ENCODE measurements at places on chromosomes 6 and 20.

DNA sequence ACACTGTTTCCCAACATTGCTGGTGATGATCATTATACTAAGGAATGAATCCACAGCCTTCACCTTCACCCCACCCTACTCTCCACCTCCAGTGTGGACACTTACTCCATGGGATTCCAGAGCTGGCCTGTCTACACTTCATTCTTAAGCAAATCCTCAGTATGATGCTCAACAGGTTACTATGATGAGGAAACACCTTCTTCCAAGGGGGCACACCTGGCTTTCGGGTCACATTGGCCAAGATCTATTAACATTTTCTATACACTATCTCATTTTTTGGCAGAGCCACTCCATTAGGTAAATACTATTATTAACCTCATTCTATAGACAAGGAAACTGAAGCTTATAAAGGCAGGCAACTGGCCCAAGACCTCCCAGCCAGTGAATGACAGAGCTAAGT is 8.0 kb upstream of the EPPIN start:
- no peak for DNase-seq

DNA sequence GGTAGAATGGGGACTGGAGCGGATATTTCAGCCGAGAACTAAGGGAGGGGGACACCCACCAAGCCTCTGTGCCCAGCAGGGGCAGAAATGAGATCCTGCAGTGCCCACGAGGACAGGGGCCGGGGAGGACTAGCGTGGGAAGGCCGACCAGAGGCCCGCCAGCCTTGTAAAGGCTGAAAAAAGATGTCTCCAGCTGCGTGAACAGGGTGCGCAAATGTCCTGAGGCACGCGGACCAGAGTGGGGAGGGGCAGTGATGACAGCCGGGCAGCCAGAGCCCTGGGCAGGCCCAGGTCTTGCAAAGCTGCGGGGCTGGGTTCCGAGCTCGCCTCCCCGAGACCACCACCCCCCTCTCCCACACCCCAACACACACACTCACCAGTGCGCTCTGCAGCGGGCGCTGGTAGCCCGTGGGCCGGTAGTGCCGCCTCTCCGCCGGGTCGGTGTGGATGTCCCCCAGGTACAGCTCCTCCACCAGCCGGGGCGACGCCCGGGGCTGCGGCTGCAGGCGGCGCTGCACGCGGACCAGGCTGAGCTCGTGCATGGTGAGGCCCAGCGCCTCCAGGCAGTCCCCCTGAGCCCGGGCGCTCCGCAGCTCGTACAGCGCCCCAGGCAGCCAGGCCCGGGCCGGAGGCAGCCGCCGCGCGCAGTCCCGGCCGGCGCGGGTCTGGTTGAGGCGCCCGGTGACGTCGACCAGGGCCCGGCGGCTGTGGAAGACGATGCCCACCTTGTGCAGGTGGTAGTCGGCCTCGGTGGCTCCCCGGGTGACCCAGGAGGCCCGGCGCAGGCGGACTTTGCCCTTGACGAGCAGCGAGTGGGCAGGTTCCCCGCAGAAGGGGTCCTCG is 48.2 kb downstream of the APCDD1L start:
- DNase-seq, result no peak

DNA sequence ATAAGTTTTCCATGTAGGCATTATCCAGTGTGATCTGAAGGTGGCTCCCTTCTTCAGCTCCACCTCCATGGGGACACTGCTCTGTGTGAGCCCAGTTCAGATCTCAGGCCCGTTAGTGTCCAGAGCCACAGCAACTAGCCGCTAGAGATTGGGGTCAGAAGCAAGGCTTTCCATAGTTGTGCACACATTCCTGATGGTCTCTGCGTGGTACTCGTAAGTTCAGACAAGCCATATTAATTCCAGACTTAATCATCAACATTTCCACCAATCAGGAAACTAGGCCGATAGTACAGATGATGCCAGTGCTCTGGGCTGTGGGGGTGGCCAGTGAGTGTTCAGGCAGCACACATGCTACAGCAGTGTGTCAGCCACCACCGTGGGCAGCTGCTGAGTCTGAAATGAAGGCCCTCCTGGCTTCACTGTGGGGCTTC is 17.5 kb upstream of the SYNCRIP start:
- DNase-seq, result no peak

DNA sequence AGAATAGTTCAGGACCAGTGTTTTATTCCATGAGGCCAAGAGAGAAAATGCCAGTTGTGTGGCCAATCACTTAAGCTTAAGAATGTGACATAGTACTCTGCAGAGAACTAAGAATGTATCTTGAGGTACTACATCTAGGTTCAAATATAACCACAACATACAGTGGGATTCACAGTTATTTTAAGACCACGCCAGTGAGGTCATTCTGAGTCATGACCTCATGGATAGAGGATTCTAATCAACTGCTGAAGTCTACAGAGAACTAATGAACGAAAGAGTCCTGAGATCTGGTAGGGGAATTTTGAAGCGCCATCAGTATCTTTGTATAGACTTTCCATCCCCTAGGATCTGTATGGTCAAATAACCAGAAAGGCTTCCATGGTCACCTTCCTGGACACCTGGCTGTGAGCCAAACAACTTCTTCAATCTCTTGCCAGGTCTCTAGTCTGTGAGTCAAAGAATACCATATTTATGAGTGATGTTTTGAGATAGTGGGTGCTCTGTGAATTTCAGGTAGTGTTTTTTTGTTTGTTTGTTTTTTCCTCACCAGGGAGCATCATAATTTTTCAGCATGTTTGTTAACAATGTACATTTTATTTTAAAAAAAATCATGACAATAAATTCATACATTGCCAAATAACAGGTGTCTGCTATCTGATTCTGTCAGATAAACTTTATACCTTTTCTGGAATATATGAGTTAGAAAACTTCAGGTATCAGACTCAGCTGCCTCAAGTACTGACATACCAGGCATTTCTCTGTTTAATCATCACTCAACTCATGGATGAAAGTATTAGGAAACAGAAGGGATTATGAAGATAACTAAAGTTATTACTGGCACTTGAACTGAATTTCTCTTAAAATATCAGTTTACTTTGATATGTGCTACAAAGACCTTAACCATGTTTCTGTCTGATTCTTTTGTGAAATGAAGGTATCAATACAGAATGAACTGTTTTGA is 217.9 kb downstream of the PLCB4 start:
- DNase-seq, result no peak

- no peak for DNase-seq
Observed at GRCh38 chr6:111470991-111471390, 12.0 kb downstream of the REV3L start.

GRCh38 chr6:148173548-148173947 is 169.1 kb upstream of the SASH1 start:
- DNase-seq, result no peak

GRCh38 chr20:1975291-1975690 is 18.6 kb downstream of the PDYN start:
- DNase-seq, result no peak

DNA sequence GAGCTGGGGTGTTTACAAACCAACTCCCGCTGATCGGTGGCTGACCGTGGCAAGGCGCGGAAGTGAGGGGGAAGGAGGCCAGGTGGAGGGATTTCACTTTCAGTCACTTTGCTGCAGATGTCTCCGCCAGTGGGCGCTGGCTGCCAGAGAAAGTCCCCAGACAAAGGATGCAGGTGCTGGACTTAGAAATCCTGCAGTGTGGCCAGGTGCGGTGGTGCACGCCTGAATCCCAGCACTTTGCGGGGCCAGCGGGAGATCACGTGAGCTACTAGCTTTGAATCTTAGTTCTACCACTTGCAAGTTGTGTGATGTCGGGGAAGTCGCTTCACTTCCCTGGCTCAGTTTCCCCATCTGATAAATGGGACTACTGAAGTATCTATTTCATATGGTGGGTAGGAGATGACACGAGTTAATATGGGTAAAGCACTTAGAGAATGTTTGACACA is 180.4 kb downstream of the ZNF217 start:
- DNase-seq, result no peak

DNA sequence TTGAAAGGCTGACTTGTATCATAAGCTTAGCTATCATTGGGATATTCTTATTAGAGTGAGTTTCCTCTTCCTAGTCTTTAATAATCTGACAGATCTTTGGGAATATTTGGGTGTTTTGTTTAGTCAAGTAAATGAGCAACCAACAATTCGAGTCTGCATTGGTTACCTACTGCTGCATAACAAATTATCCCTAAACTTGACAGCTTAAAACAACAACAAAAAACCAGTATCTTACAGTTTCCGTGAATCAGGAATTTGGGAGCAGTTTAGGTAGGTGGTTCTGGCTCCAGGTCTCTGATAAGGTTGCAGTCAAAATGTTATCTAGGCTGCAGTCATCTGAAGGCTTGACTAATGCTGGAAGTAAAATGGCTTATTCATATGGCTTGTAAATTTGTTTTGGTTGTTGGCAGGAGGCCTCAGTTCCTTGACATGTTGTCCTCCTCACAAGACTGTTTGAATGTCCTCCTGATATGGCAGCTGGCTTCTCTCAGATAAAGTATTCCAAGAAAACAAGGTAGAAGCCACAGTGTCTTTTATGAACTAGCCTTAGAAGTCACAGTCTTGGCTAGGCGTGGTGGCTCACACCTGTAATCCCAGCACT is 7.2 kb downstream of the GTF3C6 start:
- DNase-seq, result no peak

DNA sequence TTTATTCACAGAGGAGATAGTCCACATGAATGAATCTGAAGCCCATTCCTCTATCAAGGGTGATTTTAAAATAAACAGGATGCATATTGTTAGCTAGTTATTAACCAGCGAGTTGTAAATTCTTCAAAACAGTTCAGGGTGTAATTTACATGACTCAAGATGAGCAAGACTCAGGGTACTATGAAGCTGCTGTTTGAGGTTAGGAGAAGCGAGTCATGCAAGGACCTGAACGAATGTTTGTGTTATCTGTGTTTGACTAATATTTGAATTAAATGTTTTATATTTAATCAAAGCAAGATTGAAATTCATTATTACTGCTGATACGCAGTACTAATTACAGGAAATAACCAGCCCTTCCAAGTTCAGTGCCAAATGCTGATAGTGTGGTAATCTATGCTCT is 191.1 kb downstream of the SAMD5 start:
- no peak for DNase-seq

GRCh38 chr6:160102399-160102798 is 19.2 kb upstream of the SLC22A1 start:
- DNase-seq, result no peak

- peak; percentile 41 for DNase-seq
Observed at GRCh38 chr20:37984018-37984785, 49.1 kb downstream of the TTI1 start.

DNA sequence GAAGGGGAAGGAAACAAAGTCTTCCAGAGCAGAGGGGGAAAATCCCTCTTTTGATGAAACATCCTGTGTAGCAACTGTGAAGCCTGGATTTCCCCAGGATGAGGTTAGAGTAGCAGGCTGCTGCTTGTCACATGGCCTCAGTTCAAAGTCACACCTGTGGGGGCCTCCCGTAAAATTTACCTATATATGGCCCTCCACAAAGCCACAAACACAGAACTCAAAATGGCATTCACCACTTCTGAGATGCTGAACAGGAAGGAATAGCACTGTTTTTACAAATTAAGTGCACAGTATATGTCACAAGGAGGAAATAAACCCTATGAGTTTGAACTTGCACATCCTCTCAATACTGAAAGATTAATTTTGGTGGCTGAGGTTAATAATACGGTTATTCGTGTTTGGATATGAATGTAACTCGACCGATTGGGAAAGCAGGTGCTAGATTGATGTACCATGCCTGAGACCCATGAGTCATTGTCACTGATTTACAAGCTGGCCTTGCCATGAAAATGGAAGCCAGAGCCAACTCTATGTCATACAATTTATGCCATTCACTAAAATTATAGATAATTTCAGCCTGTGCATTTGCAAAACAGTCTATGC is 70.6 kb downstream of the SGK1 start:
- DNase-seq, result no peak

GRCh38 chr20:59064214-59064722 is 21.7 kb upstream of the PRELID3B start:
- DNase-seq, result no peak

DNA sequence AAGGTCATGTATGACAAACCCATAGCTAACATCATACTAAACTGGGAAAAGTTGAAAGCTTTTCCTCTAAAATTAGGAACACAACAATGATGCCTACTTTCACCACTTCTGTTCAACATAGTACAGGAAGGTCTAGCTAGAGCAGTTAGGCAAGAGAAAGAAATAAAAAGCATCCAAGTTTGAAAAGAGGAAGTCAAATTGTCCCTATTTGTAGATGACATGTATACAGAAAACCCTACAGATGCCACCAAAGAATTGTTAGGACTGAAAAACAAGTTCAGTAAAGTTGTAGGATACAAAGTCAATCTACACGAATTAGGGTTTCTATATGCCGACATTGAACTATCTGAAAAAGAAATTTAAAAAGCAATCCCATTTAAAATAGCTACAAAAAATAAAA is 89.4 kb upstream of the GLP1R start:
- no peak for DNase-seq
